ENCODE measurements at places on chromosomes 1 and 21. TPM values are rescaled to one million over a fixed set of nuclear protein-coding genes. Genes with fewer than 3 reads are reported as not detected.

DNA sequence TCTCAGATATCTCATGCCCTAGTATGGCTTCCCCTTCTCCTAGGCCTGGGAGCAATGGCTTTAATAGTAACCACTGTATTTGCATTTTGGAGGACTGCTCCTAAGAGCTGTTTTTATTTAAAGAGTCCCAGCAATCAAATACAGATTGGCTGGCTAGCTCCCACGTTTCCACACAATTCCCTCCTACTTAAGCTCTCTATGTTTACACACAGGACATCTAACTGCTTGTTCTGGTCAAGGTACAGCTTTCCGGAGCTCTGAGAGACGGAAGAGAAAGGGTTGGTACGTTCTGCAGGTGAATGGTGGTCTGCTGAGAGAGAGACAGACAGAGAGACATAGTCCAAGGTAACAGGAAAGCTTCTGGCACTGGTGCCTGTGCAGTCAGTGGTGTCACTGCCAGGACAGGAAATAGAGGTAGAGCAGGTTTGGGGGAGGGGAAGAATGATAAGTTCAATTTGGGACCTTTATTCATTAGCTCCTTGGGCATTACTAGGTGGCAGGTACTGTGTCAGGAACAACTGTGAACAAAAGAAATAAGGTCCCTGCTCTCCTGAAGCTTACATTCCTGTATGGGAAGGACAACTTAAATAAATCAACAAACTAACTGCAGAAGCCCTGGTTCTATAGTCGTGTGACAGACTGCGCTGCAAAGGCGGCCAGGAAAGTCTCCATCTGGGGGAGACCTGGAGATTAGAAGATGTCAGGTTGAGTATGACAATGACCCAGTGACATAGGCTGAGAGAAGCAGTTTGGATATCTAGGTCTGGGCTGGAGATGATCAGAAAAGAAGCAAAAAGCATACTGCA is 1.2 kb upstream of the SLC25A33 start:
- H3K4me1 ChIP-seq: peaks cover 17% of the 10 kb centered on the region
- DNase-seq: no peak
- peak overlapping the region; percentile 4 for H3K27ac ChIP-seq
- no peaks in the 10 kb centered on the region for H3K36me3 ChIP-seq
- peak overlapping the region; percentile 32 for H3K4me3 ChIP-seq

DNA sequence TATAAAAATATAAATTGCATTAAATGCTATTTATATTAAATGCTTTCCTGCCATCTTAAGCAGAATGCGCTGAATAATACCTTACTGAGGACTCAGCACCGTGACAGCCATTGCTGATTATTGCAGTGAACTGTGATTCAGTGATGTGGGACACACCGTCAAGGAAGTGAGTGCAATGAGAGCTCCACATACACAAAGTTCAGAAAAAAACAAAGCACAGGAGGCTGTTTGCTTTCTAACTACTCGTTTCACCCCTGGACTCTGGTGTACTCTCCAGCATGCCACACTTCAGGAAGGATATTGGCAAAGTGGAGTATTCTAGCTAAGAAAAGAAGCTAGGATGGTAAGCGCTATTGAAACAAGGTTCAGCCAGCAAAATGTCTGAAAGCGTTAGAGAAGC is 57.4 kb upstream of the CXADR start:
- peaks cover 5% of the 10 kb centered on the region for H3K4me1 ChIP-seq
- H3K36me3 ChIP-seq: peaks cover 4% of the 10 kb centered on the region
- no peak overlapping the region for H3K4me3 ChIP-seq
- H3K27me3 ChIP-seq: peaks cover 10% of the 10 kb centered on the region

- peaks cover 2% of the 10 kb centered on the region for H3K27me3 ChIP-seq
- H3K27ac ChIP-seq: no peak overlapping the region
- DNase-seq: no peak
- H3K4me3 ChIP-seq: no peak overlapping the region
Measured at GRCh38 chr1:209387969-209388329, 195.6 kb upstream of the CAMK1G start.

- H3K4me1 ChIP-seq: peaks cover 26% of the 10 kb centered on the region
- H3K27ac ChIP-seq: peak within 1 kb of the TSS; percentile 57
- H3K36me3 ChIP-seq: peaks cover 6% of the 10 kb centered on the region
- DNase-seq: peak; percentile 65
- H3K4me3 ChIP-seq: peak within 1 kb of the TSS; percentile 76
Measured at GRCh38 chr1:163069142-163069541, at the start of gene RGS4. TSS of gene RGS4 (plus strand) at chr1:163069361. CDS start at chr1:163069485, 124 bp downstream.

CCDC30 gene
- total RNA-seq: 3.4 TPM

UBIAD1 gene
- 16.5 TPM for total RNA-seq

GBP4 gene
- 75.5 TPM for total RNA-seq

All from endothelial cell (in vitro differentiated cells).